Testis (tissue), 5 donors: ENCODE measurements at places on chromosomes 6 and 20. TPM values are rescaled to one million over a fixed set of nuclear protein-coding genes. Genes with fewer than 3 reads are reported as not detected.

GRCh38 chr6:125117818-125118217 is 35.8 kb upstream of the TPD52L1 start:
- no peak for DNase-seq

BTN1A1 gene
- total RNA-seq, result 0.31 TPM

SLC24A3 gene
- 3.8 TPM for total RNA-seq

- no peak for DNase-seq
These were observed 90.7 kb downstream of the CDC5L start for GRCh38 chr6:44478158-44478557.

GRCh38 chr20:3843490-3843889 is 3.1 kb upstream of the MAVS start:
- DNase-seq, result no peak

SCGN gene
- total RNA-seq, result 0.37 TPM

HEY2 gene
- 7.3 TPM for total RNA-seq
